ENCODE measurements at places on chromosomes 2 and 18.

GRCh38 chr2:138502255-138503086 lies 901 bp downstream of the SPOPL start:
- no peak for DNase-seq

- DNase-seq, result no peak
These were observed 17.0 kb upstream of the ANKRD44 start for GRCh38 chr2:197327472-197328098.

GRCh38 chr2:212708355-212708754 lies 169.8 kb upstream of the ERBB4 start:
- no peak for DNase-seq

DNA sequence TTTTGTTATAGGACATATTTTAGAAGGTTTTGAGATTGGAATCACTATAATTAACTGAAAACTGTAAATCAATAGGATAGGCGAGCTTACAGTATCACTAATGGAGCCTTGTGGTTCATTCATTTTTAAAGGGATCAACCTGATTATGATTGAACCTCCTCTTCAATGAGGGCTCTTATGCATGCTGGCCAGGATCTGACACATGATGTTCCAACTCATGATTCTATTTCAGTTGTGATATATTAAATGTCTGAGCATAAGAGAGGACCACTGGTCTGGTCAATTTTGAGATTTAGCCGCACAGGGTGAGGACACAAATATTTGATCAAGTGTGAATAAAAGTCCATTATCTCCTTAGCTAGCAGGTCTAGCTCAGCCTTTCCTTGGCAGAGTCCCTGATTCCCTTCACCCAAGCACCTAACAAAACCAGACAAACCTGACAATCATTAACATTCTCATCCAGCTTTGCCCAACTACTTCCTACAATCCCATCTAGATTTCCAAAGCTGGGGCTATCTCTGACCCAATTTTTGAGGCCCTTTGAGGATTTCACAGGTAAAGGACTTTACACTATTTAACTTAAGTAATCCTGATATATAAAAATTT lies 6.9 kb upstream of the MAP4K4 start:
- DNase-seq, result no peak

- DNase-seq, result no peak
These were observed 61.3 kb downstream of the CUL3 start for GRCh38 chr2:224523626-224524577.

GRCh38 chr2:74373221-74373676 lies 6.9 kb downstream of the DCTN1 start:
- DNase-seq, result no peak

DNA sequence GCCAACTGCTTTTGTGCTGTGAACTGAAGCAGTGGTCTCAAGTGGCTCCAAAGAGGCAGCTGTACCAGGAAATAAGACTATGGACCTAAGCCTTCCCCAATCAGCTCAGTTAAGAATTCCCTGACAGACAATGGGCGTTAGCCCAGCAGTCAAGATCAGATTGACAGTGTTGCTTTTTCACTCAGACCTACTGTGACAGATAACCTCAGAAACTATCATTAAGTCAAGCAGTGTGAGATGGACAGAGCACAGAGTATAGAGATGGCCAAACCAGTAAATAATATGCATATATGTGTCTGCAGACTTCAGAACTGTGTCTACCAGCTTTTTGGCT lies 215.3 kb downstream of the ZFP36L2 start:
- no peak for DNase-seq

GRCh38 chr2:11582612-11582861 lies 48.7 kb downstream of the GREB1 start:
- no peak for DNase-seq

DNA sequence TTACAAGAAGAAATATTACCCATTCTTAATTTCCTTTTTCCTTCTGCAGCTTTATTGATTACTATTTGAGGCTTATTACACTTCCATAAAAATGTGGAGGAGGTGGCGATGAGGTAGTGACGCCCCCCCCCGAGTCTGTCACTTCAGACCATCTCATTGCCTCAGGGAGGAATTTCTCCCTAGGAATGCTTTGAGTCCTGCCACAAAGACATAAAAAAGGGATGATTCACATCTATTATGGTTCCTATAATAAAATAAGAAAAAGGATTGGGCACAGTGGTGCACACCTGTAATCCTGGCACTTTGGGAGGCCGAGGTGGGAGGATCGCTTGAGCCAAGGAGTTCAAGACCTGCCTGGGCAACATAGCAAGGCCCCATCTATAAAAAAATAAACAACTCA lies 93.7 kb downstream of the AOX1 start:
- no peak for DNase-seq

DNA sequence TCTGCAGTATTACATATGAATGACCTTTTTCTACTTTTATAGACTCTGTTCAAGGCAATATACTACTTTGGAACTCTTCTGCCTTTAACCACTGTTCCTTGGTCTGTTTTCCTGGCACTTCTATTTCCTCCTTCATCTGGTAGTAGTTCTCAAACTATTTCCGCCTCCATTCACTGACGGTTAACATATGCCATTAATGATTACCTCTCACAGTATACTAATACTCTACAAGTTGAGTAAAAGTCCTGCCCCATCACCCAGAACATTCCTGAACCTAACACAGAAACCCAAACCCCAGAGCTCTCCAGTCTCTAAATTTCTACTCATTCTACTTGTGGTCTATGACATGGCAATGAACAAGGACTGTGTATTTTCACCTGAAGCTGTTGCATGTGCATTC lies 4.5 kb downstream of the GFPT1 start:
- no peak for DNase-seq

GRCh38 chr18:79389689-79390088 lies 6.0 kb upstream of the NFATC1 start:
- DNase-seq, result no peak

DNA sequence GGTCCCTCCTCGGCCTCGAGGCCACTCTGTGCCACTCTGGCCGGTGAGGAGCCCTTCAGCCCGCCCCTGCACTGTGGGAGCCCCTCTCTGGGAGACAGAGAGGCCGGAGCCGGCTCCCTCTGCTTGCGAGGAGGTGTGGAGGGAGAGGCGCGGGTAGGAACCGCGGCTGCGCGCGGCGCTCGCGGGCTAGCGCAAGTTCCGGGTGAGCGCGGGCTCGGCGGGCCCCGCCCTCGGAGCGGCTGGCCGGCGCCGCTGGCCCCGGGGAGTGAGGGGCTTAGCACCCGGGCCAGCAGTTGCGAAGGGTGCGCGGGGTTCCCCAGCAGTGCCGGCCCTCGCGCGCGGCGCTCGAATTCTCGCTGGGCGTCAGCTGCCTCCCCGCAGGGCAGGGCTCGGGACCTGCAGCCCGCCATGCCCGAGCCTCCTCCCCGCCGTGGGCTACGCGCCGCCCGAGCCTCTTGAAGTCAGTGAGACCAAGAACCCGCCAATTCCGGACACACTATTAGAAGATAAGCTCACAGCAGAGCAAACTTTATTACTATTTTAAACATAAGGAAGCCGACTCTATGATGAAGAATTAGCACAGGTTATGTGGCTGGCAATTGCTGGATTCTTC lies 825.8 kb upstream of the FANCL start:
- no peak for DNase-seq

GRCh38 chr18:55731594-55732042 lies 143.6 kb upstream of the TCF4 start:
- DNase-seq, result no peak

GRCh38 chr18:44543387-44543786 lies 137.3 kb upstream of the SETBP1 start:
- no peak for DNase-seq

DNA sequence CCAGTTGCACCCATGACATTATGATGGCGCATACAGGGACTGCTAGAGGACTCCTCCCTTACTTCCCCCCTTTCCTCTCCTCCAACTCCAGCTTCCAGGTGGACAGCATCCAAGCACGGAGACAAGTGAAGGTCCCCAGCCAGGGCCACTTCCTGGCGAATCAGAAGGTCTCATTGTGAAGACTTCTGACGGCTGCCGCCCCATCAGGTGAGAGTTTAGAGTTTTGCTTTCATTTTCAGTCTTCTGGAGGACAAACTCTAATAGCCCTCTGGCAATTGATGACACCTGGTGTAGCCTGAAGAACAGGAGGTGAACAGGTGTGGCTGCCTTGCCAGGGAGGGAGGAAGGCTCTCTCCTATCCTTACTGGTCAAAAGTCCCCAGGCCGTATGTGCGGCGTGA lies 77.3 kb upstream of the KCNH7 start:
- DNase-seq, result no peak

- DNase-seq, result no peak
These were observed 14.7 kb upstream of the ARPC2 start for GRCh38 chr2:218202266-218202665.

- no peak for DNase-seq
These were observed 53.6 kb downstream of the HK2 start for GRCh38 chr2:74887445-74887951.

- DNase-seq, result no peak
These were observed 179.7 kb downstream of the WDPCP start for GRCh38 chr2:63408530-63408929.

- DNase-seq, result peak; percentile 71
These were observed 5.3 kb upstream of the GDF7 start for GRCh38 chr2:20661421-20662307.

- DNase-seq, result no peak
These were observed 28.4 kb downstream of the TGIF1 start for GRCh38 chr18:3478262-3478978.

GRCh38 chr2:118050386-118050785 lies 36.5 kb upstream of the CCDC93 start:
- no peak for DNase-seq

- DNase-seq, result no peak
These were observed 108.9 kb upstream of the DAPL1 start for GRCh38 chr2:158686210-158686691.

GRCh38 chr2:161407597-161407996 lies 8.5 kb upstream of the TBR1 start:
- DNase-seq, result no peak

DNA sequence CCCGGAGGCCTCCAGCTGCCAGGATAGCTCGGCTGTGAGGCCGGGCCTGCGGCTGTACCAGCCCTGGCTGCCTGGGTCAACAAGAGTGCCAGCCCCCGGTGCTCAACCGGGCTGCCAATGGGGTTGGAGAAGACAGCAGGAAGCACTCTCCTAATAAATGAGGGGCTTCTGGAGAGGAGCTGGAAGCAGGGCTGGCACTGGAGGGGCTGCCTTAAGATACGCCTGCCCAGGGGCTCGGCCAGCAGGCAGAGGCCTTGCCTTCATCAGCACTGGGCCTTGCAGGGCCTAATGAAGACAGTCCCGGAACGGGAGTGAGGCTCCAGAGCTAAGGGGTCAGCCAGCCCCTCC lies 73.6 kb downstream of the TEX51 start:
- DNase-seq, result no peak

DNA sequence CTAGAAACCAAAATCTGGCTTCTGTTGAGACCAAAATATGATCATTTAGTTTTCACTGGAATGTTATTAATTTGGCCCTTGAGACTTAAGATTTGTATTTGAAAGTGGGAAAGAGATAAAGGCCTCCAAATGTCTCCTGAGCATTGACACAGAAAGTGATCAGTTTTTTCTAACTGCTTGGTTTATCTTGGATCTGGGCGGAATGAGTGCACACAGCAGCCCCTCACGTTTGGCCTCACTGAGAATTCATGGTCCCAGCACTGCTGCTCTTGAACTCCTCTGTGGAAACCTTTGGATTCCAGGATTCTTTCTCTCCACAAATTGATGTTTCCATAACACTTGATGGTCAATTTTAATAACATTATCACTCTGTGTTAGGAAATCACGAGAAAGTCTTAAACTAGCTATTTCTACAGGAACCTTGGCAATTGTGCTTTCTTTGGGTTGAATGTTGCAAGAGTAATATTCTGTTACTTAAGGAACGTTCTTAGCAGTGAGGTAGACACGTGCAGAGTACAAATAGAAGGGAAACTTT lies 180.3 kb upstream of the BCL2L11 start:
- DNase-seq, result no peak

DNA sequence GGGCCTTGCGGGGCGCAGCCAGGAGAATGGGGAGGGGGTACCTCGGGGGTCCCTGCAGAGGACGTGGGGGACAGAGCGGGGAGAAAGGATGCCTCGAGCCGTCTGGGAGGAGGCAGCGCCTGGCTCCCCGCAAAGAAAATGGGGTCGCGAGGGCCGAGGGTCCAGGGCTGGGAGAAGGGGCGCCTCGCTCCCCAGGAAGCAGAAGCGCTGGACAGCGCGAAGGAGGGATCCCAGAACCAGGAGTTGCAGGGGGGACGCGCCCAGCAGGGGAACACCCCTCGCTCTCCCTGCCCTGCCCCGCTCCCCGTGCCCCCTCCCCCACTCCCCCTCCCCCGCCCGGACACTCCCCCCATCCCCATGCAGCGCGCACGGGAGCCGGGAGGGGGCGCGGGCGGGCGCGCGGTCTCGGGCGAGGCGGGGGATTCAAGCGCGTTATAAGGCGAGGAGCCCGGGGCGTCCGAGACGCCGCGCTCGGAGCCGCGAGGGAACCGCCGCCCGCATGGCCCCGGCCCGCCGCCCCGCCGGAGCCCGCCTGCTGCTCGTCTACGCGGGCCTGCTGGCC lies at the start of gene ERFE:
Gene ERFE (plus strand): TSS at position 462 of the 562 bp plus-strand sequence. CDS start 38 bp downstream, at position 500.
- peak; percentile 69 for DNase-seq

- no peak for DNase-seq
These were observed 5.3 kb upstream of the GORASP2 start for GRCh38 chr2:170923799-170924198.

- DNase-seq, result no peak
These were observed 164.5 kb downstream of the TDRD15 start for GRCh38 chr2:21288299-21288698.

GRCh38 chr2:196685792-196686191 lies 46.3 kb downstream of the CCDC150 start:
- no peak for DNase-seq

GRCh38 chr2:62499430-62500060 lies 6.5 kb downstream of the TMEM17 start:
- DNase-seq, result no peak

DNA sequence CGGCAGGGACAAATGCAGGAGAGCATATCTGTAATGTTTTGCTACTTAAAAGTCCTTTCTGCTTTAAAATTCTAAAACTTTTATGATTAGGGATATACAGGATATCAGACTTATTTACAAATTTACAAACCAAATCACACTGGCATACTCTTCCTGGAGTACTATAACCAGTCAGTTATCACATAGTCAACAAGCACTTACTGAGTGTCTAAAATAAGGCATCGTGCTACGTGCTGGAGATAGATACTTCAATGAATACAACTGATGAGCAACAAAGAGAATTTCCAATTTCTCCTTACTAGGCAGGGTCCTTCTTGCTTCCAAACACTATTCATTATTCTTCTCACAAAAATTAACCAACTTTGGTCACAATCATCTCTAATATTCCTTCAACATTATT lies 113.5 kb downstream of the PLEKHM3 start:
- no peak for DNase-seq

DNA sequence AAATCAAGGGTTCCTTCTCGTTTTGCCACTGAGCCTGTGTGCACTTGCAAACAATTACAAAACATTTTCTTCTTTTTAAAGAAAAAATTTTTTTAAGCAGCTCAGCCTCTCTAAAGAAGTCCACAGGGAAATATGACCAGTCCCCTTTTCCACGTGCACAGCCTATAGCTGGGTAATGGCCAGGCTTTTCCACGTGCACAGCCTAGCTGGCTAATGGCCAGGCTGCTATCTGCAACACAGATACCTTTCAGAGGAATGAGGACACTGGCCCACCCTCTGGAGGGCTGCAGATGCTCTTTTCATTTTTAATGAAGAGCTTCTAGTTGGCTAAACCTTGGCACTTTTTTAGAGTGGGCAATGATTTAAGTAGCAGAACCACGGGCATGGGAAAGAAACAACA lies 46.3 kb downstream of the ASB18 start:
- DNase-seq, result no peak

- DNase-seq, result no peak
These were observed 18.5 kb upstream of the SEMA4C start for GRCh38 chr2:96888072-96889011.

GRCh38 chr2:181957668-181958067 lies 28.0 kb upstream of the PPP1R1C start:
- DNase-seq, result no peak
